SK-N-SH (cell line): ENCODE measurements at places on chromosomes 2 and 18.

GRCh38 chr2:8296306-8296705 is 385.6 kb upstream of the ID2 start:
- no peak for DNase-seq

GRCh38 chr2:1685078-1685956 is 59.0 kb downstream of the PXDN start:
- DNase-seq, result no peak

- no peak for DNase-seq
These were observed 36.3 kb downstream of the IRS1 start for GRCh38 chr2:226763320-226763719.

DNA sequence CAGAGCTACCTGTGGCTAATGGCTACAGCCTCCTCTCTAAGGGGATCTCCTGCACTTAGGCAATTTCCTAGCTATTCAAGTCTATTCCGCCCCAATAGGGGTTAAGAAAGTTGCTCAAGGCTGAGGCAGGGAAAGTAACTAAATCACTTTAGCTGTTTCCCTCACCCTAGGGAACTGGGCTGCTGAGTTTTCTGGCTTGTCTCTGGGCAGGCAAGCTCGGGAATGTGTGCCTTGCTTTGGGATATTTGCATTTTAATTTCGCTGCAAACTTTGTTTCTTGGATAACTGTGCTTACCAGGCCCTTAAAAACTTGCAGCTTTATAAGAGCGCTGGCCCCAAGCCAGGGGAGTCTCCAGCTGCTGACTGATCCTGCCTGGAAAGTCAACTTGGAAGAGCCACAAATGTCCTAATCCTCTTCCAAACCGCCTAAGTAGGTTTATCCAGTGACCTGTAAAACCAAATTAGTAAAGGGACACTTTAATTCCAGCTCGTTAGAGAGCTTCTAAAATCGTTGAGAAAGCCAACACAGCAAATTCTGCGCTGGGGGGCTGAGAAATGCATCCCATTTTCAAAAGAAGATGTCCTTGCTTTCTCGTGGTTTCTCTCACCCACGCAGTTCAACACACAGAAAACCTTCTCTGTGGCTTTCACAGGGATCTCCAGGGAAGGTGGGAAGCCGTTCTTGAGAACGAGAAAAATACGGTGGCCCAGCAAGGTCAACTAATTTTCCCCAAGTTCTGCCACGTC is 59.5 kb upstream of the SP3 start:
- DNase-seq, result no peak

- DNase-seq, result no peak
These were observed 154.6 kb downstream of the ANKRD36 start for GRCh38 chr2:97267411-97268074.

GRCh38 chr18:13145636-13146190 is 72.8 kb upstream of the LDLRAD4 start:
- DNase-seq, result no peak

DNA sequence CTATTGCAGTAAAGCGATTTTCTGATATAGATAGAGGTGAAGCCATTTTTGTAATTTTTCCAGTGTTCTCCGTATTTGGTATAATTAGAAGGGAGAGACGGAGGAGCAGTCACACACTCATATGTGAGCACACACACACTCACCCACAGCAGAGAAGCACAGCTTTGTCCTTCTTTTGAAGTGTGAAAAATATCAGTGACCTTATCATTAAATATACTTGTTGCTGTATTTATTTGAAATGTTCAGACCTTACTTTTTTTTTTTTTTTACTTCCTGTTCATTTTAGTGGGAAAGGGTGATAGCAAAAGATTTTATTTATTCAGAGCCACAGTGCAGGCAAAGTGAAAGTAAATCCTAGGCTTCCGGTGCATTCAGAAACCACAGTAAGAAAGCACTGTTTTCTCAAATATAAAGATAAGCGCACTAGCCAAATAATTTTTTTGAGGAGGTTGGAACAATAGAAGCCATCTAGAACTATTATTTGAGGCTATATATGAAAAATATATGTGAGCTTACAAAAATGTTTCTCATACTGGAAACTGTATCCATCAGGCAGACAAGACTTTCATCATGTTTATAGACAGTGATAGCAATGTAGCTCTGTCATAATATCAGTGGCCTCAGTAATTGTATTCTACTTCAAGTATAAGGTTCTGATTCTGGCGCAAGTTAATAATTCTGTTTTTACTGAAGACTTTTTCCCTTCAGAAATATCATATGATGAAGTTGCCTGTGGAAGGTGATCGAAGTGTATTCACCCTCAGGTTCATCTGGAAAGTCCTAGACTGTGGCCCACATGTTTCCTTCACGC is 37.2 kb downstream of the TSHZ1 start:
- no peak for DNase-seq

- no peak for DNase-seq
These were observed 99.4 kb upstream of the BCL11A start for GRCh38 chr2:60652832-60653340.

DNA sequence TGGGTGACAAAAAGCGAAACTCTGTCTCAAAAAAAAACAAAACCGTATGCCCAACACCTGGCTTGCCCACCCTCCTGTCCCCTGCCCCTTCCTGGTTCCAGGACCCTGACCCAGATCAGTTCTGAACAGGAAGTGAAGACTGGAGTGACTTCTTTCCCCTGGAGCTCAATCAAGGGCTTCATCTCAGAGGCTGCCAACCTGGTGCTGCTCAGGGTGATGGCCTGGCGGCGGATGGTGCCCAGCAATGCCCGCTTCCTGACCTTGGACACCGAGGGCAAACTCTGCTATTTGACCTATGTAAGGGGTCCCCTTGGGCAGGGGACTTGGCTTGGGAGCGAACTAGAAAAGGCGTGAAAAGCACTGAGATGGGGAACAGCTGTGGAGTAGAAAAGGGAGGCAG is 5.9 kb downstream of the CATIP start:
- no peak for DNase-seq

DNA sequence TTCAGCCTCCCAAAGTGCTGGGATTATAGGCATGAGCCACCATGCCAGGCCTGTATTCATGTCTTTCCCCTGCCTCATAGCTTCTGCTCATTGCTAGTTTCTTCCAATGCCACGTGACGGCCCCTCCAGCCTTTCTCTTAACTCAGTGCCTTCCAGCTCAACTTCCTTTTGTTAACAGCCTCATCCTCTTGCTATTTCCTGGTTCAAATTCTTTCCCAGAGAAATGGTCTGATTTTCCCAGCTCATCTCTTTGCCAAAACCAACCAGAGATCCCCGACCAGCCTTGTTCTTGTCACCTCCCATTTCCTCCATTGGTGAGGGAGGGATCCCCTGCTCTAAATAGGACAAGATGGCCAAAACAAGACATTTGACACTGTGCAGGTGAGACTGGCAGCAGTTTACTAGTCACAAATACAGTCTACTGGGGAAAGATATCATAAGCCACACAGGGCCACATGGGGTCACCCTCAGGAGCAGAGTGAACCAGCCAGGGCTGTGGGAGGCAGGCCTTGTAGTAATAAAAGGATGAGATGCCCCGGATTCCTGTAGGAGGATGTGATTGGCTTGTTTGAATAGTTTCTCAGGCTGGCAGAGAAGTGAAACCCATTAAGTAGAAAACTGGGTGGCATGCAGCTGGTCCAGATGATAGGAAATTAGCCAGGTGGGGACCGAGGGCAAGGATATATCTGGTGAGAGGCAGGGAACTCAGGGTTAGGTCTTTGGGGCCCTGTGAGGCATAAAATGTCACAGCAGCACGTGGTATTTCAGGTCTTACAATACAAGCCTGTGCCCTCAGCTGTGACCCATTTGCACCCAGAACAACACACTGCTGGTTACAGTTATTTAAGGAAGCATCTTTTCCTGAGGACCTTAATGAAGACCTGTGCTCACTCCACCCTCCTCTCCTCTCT is 6.4 kb downstream of the CD207 start:
- no peak for DNase-seq

GRCh38 chr18:13221869-13222855 is 3.6 kb downstream of the LDLRAD4 start:
- DNase-seq, result peak; percentile 77

GRCh38 chr2:184936761-184937160 is 338.4 kb downstream of the ZNF804A start:
- DNase-seq, result no peak

DNA sequence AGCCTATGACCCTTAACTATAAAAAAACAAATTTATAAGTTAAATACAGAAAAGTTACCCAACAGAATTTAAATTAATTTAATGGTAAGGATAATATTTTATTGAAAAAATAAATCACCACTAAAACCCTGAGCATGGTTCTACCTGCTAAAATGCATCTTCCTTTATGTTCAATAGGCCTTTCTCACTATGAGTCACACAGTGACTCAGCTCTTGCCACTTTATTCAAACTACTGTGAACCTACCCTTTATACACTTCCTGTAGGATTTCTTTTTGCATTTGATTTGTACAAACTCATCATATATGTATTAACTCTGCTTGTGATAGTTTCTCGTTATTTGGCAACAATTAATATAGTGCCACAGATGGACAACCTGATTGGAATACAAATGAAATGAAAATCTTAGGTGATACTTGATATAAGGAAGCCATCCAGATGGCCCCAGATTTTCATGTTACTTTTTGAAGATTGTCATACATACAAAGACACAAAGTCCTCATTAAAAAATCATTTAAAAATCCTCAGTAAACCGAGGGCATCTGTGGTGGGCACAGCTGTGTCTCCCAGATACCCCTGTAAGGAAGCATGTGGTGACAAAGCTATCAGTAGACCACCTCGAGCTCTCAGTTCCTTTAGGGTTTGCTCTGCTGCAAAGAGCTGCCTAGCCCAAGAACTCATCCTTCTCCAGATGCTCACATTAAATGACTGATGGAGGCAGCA is 55.2 kb upstream of the COBLL1 start:
- DNase-seq, result no peak

- DNase-seq, result no peak
These were observed 41.0 kb upstream of the MGAT4A start for GRCh38 chr2:98771721-98772524.

DNA sequence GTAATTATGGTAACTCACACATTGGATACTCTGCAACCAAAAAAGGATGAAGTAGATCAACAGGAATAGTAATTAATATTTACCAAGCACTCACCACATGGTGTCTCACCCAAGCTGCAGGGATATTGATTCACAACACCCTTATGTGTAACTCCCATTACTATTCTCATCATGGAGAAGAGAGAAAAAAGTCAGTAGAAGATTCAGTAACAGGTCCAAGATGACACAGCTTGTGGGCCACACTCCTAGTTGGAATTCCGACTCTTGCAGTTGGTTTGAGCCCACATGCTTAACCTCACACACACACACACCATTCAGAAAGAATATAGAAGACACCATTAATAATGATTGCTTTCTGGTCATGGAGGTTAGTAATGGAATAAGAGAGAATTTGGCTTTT is 1.7 kb upstream of the MLPH start:
- no peak for DNase-seq

GRCh38 chr18:38971881-38972280 is 1406.3 kb upstream of the CELF4 start:
- DNase-seq, result no peak

DNA sequence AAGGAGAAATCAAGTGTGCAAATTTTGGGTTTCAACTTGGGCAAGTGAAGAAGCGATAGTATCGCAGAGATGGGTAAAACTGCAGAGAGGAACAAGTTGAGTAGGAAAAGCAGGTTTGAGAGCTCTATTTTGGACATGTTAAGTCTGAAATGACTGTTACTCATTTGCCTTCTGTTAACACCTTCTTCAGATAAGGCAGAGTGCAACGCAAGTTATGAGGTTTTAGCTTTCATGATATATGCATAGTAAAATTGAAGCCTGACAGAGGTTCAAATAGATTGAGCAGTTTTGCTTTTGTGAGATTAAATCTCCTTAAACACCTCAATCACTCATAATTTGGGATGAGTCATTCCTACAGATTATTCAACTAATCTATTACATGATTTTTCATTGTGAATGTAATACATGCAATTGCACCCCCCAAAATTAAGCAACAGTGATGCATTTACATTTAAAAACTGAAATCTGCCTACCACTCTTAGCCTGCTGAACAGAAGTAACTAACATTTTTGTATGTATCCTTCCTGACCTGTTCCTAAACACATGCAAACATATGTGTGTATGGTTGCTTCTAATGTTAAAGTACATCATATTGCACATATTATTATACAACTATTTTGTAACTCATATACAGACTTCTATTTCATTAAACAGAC is 575.4 kb downstream of the ARHGAP15 start:
- no peak for DNase-seq

GRCh38 chr2:237943395-237944094 is 23.3 kb upstream of the UBE2F start:
- DNase-seq, result no peak

- no peak for DNase-seq
These were observed 252.4 kb downstream of the LPIN1 start for GRCh38 chr2:11998626-11999378.

DNA sequence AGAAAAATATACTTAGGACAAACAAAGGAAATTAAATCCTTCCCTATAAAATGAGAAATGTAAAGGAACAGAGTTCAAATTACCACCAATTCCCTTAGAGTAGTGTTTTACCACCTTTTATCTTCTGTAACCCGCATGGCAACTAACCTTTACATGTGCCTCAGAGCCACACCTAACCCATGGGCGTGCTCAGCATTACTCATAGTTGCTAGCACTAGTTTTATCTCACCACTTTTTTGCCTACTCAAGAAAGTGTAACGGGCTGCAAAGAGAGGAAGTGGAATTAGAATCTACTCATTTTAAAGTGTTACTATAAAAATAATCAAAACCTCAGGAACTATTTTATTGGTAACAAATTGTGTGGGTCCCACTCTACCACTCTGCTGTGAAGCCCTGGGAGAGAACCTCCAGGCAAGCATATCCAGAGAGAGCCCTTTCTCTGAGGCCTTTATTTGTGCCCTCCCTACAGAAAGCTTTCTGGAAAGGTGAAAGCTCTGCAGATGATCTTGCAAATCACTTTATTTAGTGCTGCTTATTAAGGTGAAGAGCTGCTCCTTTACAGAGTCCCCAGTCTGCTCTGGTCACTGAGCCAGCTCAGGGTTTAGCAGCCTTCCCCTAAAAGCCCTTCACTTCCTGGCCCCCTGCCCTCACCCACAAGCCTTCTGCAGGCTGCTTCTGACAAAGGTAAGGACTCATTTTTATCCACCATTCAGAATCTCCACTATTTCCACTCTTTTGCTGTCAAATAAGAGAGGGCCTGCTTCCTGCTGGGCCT is 98.8 kb downstream of the TRABD2A start:
- no peak for DNase-seq

GRCh38 chr2:32356681-32357317 is at the start of gene BIRC6:
Gene BIRC6 (plus strand): TSS chr2:32357023. CDS start chr2:32357162, 139 bp downstream.
- DNase-seq, result peak; percentile 100
